ENCODE measurements at places on chromosomes 6 and 20.

DNA sequence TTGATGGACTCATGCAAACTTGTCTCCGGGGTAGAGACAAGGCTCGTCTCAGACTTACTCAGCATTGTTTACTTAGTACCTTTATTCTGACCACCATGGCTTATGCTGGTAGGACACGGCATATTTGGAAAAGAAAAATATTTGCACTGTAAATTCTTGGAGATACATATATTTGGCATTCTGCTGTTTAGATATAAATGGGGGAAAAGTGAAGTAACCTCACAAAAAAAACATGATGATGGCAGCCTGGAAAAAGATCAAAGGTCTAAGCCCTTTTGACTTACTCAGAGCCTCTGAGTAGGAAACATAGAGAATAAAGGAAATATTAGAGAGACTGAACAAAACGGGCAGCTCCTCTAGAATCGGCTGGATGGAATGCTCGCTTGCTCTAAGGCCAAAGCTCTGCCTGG is 32.5 kb downstream of the PDE10A start:
- no peak overlapping the region for H3K4me3 ChIP-seq
- H3K27ac ChIP-seq = no peak overlapping the region
- H3K27me3 ChIP-seq = peaks cover 20% of the 10 kb centered on the region

- no peaks in the 10 kb centered on the region for H3K27me3 ChIP-seq
- DNase-seq = no peak
Measured at GRCh38 chr20:61560361-61560853, 308.3 kb downstream of the CDH4 start.

DNA sequence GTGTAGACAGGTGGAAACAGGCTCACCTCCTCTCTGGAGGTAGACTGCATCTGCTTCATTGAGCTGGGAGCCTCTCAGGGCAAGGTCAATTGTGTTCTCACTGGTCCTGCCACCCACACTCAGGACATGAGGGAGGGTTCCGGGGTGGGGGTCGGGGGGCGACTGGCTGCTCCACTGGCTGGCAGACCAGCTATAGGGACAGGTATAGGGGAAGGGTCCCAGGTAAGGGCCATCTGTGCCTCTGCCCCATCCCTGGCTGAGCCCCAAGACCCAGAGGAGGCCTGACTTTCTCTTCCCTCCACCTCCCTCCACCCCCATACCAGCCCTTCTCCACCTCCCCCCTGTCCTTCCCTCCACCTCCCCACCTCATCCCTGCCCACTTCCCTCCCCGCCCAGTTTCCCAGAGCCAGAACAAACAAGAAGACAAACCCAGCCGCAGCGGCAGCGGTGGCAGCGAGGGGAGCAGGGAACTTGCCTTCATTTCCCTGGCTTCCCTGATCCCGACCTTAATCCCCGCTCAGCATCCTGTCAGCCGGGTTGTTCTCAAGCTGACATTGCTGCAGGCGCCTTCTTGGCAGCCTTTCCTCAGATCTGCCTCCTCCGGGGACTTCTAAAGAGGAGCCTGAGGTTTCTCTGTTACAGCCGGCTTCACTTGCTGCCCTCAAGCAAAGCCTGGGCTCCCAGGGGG is 18.3 kb upstream of the FOXP4 start:
- DNase-seq = no peak
- peaks cover 23% of the 10 kb centered on the region for H3K27me3 ChIP-seq
- H3K27ac ChIP-seq = no peak overlapping the region

GRCh38 chr20:60224914-60225313 is 266.7 kb downstream of the CDH26 start:
- H3K27ac ChIP-seq = no peak overlapping the region
- no peaks in the 10 kb centered on the region for H3K27me3 ChIP-seq
- no peak for DNase-seq
- H3K4me3 ChIP-seq = no peak overlapping the region
- H3K36me3 ChIP-seq = no peaks in the 10 kb centered on the region

GRCh38 chr6:42236682-42237473 is 19.2 kb upstream of the MRPS10 start:
- H3K27me3 ChIP-seq = no peaks in the 10 kb centered on the region
- H3K4me1 ChIP-seq = peaks cover 15% of the 10 kb centered on the region
- no peak for DNase-seq
- peak overlapping the region; percentile 77 for H3K27ac ChIP-seq

DNA sequence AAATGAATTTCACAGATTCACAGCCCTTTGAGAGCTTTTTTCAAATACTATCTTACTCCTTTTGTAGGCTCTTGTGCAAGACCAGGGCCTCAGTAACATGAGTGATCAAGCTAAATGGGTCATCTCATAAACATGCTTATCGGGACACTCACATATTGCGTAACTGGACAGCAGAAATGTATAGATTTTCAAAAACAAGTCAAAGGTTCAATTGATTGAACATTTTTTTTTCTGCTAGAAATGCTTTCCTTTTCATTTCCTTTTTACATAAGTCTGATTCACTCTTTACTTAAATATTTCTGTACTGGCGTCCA is 8.7 kb upstream of the SALL4 start:
- H3K27me3 ChIP-seq = peaks cover 12% of the 10 kb centered on the region
- DNase-seq = no peak
- no peaks in the 10 kb centered on the region for H3K36me3 ChIP-seq
- no peak overlapping the region for H3K4me3 ChIP-seq

- H3K27ac ChIP-seq = no peak overlapping the region
- no peaks in the 10 kb centered on the region for H3K27me3 ChIP-seq
- H3K4me1 ChIP-seq = peaks cover 14% of the 10 kb centered on the region
Measured at GRCh38 chr6:149433881-149434280, 33.8 kb downstream of the SUMO4 start.

GRCh38 chr20:20492521-20493332 is 124.8 kb downstream of the INSM1 start:
- DNase-seq = no peak
- H3K36me3 ChIP-seq = peaks cover 81% of the 10 kb centered on the region
- no peaks in the 10 kb centered on the region for H3K27me3 ChIP-seq
- peak overlapping the region; percentile 99 for H3K27ac ChIP-seq
- H3K4me1 ChIP-seq = peaks cover 85% of the 10 kb centered on the region

DNA sequence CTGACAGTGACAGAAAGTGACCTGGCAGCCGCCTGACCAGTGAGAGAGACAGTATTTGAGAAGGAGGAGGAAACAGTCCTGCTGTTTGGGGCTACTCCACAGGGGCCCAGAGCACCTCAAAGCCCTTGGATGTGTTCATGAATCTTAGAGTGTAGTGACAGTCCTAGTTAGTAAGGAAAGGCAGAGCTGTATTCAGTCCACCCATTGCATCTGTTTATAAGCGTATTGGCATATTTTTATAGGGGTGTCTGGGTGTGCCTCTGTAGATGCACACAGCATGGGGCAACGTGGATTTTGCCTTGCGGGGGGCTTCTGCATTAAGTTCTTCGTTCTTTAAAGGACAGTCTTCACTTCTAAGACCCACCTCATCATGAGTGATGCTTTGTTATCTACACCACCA is 44.6 kb upstream of the SLC22A1 start:
- H3K27ac ChIP-seq = no peak overlapping the region
- no peaks in the 10 kb centered on the region for H3K27me3 ChIP-seq
- H3K4me1 ChIP-seq = peaks cover 7% of the 10 kb centered on the region
- DNase-seq = no peak
- H3K36me3 ChIP-seq = peaks cover 100% of the 10 kb centered on the region

DNA sequence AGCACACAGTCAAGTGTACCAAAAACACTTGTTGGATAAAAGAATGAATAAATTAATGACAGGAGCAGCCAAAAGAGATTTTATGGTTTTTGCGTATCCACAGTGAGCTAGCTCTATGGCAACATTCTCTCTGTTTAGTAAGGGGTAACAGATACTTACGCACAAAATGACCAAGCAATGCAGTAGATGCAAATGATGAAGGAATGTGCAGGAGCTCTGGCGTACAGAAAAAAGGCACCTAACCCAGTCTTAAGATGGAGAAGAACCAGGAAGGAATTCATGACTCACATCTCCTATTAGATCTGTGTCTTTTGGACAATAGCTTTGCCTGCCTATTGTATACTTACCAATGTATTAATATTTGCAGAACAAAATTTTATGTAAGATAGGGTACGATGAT is 191.9 kb upstream of the PREP start:
- H3K4me3 ChIP-seq = no peak overlapping the region
- H3K27ac ChIP-seq = no peak overlapping the region
- H3K36me3 ChIP-seq = no peaks in the 10 kb centered on the region
- DNase-seq = no peak
- H3K27me3 ChIP-seq = no peaks in the 10 kb centered on the region

DNA sequence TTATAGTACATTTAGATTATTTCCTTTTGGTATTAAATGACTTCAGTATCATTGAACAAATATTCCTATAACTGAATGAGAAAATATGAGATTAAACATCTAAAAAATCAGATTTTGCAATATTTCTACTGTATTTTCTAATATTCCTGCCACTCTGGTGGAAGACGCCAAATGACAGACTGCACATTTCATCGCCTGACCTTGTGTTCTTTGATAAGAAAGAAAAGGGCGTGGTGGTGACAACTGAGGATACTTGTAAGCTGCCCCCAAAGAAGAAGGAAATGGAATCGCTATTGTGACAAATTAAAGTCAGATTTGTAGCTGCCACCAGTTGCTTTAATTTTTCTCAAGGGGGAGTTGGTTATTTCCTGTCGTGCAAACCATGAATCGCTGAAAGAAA is 131.3 kb downstream of the MTFR2 start:
- H3K4me1 ChIP-seq = no peaks in the 10 kb centered on the region
- peaks cover 3% of the 10 kb centered on the region for H3K27me3 ChIP-seq
- DNase-seq = no peak
- no peak overlapping the region for H3K27ac ChIP-seq
- H3K4me3 ChIP-seq = no peak overlapping the region

DNA sequence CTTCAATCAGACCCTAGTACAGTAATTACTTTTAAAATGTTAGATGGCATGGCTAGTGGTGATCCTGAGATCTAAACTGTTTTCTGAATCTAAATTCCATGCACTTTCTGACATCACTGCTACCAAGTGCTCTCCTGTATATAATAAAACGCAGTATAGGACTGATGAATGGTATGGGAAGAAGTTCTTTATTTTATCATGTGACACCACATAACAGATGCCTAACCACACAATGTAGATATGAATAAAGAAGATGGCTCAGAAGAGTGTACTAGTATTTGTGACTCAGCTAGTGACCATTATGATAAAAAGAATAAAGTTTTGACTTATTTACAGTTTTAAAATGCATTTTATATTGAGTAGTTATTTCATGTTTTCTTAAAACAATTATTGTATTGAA is 8.5 kb downstream of the NDUFAF4 start:
- H3K27me3 ChIP-seq = no peaks in the 10 kb centered on the region
- H3K36me3 ChIP-seq = peaks cover 7% of the 10 kb centered on the region
- peaks cover 16% of the 10 kb centered on the region for H3K4me1 ChIP-seq
- H3K27ac ChIP-seq = no peak overlapping the region

DNA sequence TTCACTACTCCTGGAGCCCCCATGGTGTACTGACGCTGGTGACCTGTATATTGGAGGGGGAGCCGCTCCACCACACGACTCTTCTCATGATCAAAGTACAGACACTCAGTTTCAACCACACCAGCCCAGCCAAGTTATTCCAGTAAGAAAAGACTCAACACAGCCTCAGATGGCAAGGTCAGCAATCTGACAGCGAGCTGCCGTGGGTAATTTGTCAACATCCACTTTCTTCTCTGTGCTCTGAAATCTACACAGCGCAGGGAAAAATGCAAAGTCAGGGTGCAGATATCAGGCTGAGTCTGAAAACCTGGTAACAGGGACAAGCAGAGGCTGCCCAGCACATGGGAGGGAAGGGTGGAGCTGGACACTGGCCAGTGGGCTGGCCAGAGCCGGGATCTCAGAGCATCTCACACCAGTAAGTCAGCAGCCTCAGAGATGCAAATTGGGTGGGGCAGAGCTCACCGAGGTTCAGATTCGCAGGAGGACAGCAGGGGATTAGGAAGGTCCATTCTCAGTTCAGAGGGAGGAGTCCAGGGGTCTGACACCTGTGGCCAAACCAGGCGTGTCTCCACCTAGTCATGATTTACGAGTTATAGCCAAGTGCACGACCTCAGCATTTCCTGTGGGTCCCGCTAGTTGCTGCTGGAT is 44.5 kb upstream of the RPS6KA2 start:
- no peak for DNase-seq
- no peaks in the 10 kb centered on the region for H3K4me1 ChIP-seq
- no peak overlapping the region for H3K4me3 ChIP-seq

DNA sequence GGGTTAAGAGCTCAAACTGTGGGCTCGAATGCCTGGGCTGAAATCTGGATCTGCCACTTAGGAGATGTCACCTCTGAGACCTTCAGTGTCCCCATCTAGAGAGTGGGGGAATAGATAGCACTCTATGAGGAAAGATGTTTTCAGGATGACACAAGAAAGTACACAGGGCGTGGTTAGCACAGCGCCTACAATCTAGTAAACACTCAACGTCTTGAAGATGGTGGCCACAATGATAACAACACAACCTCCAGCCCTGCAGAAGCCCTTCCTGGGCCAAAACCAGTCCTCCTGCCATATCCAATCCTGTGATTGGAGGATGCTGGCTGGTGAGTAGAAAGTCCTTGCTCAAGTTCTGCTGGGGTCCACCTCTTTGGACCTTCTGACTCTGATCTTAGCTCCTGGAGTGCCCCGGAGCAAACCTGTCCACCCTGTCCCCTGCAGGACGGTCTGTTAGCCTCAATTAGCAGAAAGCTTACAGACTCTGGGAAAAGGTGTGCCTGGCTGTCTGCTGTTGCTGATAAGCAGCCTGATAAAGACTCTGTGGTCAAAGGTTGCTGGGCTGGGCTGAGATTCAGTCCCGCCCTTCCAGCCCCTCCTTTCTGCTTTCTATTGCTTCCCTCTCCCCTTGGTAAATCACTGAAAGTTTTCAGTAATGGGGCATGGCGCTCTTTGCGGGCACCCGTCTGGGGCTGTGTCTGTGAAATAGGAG is 8.2 kb downstream of the EDN3 start:
- peaks cover 12% of the 10 kb centered on the region for H3K27me3 ChIP-seq
- H3K36me3 ChIP-seq = no peaks in the 10 kb centered on the region
- H3K4me1 ChIP-seq = no peaks in the 10 kb centered on the region
- no peak overlapping the region for H3K4me3 ChIP-seq
- no peak overlapping the region for H3K27ac ChIP-seq
- DNase-seq = no peak

DNA sequence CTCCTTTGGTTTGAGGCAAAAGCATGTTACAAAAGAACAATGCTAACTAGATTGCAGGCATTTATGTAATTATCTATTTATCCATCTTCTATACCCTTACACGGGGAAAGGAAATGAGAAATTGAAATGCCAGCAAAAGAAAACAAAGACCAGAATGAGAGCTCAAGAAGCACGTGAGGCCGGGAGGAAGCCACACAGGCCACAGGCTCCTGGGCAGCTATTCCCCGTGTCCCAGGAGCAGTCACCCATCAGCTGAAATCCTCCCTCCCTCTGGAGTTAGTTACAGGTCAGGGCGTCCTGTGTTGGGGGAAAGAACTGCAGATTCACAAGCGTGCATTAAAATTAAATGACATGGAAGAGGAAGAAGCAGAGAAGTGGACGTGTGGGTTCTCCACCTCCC is 64.7 kb upstream of the RPS6KA2 start:
- no peak overlapping the region for H3K4me3 ChIP-seq
- H3K4me1 ChIP-seq = no peaks in the 10 kb centered on the region
- H3K27ac ChIP-seq = no peak overlapping the region
- DNase-seq = no peak
- H3K27me3 ChIP-seq = no peaks in the 10 kb centered on the region
- H3K36me3 ChIP-seq = no peaks in the 10 kb centered on the region
